BJ (cell line): ENCODE measurements at places on chromosomes 1 and 21. TPM values are rescaled to one million over a fixed set of nuclear protein-coding genes. Genes with fewer than 3 reads are reported as not detected.
A peak's percentile ranks its signal among the peaks of the same experiment; 100 is the strongest.

- no peak for DNase-seq
Observed at GRCh38 chr1:39940980-39941871, 13.7 kb upstream of the MFSD2A start.

DNA sequence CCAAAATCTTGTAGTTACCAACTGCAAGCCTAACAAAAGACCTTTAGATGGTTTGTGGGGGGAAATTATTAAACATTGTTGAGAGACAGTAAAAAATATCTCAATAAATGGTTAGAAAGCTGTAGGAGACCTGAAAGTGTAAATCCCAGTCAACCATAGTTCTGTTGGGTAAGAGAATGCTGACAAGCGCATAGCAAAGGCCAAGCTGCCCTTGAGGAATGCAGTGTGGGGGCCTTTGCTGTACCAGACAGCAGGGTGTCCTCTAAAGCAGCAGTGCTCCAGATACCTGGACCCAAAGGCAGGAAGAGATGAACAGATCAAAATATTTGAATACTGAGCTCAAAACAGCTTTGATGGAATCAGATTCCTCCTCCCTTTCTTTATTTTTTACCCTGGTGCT, 54.6 kb downstream of the OBSCN start:
- DNase-seq: no peak

The TTC39A gene
- polyA plus RNA-seq: 0.43 and 0.47 TPM in 2 replicates

DNA sequence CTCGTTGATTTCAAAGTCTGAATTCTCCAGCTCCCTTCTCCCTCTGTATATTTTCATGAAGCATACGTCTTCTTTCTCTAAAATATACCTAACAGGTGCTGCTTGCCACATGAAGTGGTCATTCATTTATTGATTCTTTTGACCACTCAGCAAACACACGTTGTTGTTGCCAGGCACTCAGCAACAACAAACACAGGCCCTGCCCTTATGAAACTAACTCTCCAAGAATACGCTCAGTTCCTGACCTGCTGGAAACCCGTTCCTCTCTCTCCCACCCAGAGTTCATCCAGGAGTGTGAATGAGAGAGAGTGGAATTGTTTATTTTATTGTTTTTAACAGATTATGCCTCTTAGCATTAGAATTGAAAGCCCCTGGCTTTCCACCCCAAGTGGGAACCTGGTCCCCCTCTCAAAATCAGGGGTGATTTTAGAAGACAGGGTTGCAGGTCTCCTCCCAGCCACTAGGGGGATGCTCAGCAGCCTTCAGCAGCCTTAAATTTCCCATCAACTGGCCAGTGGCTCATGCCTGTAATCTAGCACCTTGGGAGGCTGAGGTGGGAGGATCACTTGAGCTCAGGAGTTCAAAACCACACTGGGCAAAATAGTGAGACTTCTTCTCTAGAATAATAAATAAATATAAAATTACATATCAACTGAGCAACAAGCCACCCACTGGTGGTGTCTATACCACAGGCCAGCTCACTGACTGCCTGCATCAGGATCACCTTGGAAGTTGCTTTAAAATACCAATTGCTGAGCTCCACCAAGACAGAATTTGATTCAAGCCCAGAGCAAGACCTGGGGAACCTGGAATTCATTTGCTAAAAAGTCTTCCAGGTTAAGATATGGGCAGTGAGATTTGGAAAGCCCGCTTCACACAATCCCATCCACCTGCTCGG, 181.0 kb upstream of the KLHDC7A start:
- no peak for DNase-seq

DNA sequence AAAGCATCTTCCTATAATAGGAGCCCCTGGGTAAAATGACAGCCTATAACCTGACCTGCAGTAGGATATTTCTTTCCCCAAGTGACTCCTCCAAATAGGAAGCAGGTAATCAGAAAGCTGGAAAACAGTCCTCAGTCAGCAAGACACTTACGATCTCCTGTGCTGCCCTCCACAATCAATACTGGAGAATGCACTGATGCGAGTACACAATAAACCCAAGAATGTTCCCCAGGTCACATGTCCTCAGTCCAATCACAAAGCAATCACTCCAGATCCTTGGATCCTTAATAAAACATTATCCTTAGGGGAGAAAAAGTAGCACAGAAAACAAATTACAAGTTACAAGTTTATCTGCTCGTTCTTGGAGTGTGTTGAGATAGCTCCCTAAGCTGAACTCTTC, 233.1 kb downstream of the SLC45A1 start:
- no peak for DNase-seq

The RXRG gene
- polyA plus RNA-seq: not detected in 2 replicates

The KLF17 gene
- 0.06 and 0.16 TPM in 2 replicates for polyA plus RNA-seq

- no peak for DNase-seq
Observed at GRCh38 chr1:119462964-119463363, 44.0 kb upstream of the HSD3B1 start.

The CHD1L gene
- polyA plus RNA-seq: 20.2 and 30.1 TPM in 2 replicates

The CCDC185 gene
- not detected in 2 replicates for polyA plus RNA-seq

The S100A2 gene
- polyA plus RNA-seq: 2.0 and 2.7 TPM in 2 replicates

GRCh38 chr1:109438798-109439297, 12.6 kb upstream of the PSMA5 start:
- peak; percentile 77 for DNase-seq

The C8B gene
- not detected in 2 replicates for polyA plus RNA-seq

- DNase-seq: no peak
Observed at GRCh38 chr1:213179784-213180183, 128.7 kb downstream of the RPS6KC1 start.

DNA sequence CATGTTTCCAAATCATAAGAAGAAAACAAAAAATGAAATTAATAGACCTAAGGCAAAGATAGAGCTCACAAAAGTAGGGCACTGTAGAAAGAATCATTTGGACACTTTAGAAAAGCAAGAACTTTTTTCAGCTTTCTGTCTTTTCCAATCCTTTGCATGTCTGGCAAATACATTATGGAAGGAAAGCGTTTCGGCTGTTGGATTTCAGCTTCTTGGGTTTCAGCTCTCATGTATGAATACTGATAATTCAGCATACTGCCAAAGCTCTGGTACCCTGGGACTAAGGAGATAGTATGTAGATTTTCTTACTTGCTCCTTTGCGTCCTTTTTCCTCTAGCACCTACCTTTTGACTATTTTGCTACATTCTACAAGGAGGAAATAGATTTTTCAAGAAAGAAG, 375.9 kb downstream of the BRINP3 start:
- no peak for DNase-seq

DNA sequence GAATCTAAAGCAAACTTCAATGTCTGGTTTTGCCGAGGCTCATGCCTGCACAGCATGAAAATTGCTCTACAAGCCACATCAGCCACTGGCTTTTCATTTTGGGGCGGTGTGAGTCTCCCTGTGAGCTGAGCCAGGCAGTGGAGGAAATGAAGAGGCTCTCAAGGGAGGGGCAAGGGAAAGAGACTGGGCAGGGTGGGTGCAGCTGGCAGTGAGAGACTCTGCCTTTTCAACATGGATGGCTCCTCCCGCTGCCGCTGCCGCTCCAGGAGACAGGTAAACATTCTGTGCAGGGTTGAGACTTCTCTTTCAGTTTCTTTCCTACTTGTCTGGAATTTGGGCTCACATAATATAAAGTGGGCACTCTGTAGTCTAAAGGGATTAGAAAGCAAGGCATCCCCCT, 11.3 kb upstream of the CTSE start:
- no peak for DNase-seq

DNA sequence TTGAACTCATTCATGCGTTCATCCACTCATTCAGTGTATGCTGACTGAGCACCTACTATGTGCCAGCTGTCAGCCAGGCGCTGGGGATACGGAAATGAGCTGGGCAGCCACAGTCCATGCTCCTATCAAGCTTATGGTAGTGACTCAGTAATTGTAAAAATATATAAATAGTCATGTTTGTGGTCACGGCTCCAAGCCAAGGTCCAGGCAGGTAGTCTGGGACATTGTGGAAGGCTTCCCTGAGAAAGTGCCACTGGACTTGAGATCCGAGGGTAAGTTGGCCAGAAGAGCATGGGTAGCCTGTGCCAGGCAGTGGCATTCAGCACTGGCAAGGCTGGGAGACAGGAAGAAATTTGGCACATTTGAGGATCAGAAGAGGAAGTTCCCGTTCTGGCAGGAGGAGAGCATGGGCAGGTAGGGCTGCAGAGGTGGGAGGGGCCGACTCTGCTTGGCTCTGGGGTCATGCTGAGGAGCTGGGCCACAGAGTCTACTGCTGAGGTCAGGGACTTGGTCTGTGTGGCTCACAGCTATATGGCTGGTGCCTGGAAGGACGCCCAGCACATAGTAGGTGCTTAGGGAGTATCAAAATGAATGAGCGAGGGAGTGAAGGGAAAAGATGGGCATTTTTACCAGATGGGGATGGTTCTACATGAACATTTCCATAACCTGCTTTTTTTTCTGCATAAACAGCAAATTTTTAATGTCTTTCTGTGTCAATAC, 6.9 kb downstream of the PTPRF start:
- no peak for DNase-seq

The OR10J1 gene
- not detected in 2 replicates for polyA plus RNA-seq

The LIN28A gene
- not detected in 2 replicates for polyA plus RNA-seq

GRCh38 chr1:16612332-16613172, 812 bp downstream of the NBPF1 start:
- DNase-seq: peak; percentile 62

- DNase-seq: no peak
Observed at GRCh38 chr1:110250749-110251148, 40.6 kb downstream of the KCNC4 start.

DNA sequence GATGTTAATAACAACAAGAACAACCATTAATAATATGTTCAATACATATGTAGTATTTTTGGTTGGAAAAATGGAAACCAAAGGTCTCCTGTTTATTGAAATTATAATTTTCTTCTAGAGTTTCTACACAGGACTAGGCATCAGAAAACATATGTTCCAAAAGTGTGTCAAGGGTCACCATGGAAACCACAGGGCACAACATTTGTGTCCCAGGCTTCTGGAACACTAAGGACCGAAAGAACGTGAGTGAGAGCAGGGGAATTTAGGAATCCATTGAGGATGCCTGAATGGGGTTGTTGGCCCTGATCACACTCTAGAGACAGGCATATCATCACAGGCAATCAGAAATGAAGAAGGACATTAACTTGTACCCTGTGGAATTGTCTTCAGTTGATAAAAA, 7.5 kb upstream of the CDC14A start:
- no peak for DNase-seq

DNA sequence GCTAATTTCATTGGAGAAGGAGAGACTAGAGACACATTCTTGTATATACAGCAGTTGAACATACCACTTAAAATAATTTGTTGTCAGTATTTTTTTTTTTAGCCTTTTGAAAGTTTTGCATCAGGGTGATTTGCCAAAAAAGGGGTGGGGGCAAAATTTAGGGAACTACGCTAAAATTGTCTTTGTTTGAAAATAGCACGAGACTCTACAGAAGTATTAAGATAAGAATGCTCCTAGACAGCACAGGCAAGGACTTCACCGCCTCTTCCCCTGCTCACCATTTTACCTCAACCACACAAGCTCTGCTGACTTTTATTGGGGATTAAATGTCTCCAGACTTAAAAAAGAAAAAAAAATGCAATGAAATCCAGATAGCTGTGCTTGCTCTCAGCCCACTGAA, 236.1 kb upstream of the USP25 start:
- DNase-seq: no peak

The ORC1 gene
- 2.8 and 3.1 TPM in 2 replicates for polyA plus RNA-seq

The GBP7 gene
- not detected in 2 replicates for polyA plus RNA-seq

The FCRLB gene
- 1.5 and 2.6 TPM in 2 replicates for polyA plus RNA-seq

DNA sequence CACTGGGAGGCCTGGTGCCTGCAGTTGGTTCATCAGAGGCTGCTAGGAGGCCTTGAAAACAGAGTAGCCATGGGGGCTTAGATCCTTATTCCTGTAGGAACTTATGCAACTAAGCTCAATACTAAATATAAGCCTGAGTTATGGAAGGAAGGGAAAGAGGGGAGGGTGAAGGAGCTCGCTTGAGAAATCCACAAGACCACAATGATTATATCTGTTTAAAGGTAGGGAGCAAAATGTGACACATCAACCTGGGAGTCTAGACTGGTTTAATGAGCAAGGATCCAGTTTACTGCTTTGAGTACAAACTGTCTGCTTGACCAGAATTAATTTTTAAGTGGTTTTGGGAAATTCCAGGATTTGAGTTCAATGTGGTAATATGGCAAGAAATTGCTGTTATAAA, 20.4 kb upstream of the ANGPTL7 start:
- no peak for DNase-seq

The PLA2G2C gene
- polyA plus RNA-seq: not detected in 2 replicates

DNA sequence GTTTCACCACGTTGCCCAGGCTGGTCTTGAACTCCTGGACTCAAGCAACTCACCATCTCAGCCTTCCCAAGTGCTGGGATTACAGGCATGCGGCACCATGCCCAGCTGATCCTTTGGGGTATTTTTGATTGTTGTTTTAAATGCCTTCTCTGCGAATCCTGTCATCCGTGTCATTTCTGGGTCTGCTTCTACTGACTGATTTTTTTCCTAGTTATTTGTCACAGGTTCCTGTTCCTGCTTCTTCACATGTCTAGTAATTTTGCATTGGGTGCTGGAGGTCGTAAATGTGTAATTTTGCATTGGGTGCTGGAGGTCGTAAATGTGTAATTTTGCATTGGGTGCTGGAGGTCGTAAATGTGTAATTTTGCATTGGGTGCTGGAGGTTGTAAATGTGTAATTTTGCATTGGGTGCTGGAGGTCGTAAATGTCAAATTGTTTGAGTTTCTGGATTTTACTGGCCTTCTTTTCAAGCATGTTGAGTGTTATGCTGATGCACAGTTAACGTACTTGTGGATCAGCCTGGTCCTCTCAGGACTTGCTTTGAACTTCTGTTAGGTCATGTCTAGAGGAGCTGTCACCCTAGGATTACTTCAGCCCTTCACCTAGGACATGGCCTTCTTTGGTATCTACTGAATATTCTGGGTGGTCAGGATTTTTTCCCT, 4.1 kb upstream of the ARHGEF16 start:
- no peak for DNase-seq

DNA sequence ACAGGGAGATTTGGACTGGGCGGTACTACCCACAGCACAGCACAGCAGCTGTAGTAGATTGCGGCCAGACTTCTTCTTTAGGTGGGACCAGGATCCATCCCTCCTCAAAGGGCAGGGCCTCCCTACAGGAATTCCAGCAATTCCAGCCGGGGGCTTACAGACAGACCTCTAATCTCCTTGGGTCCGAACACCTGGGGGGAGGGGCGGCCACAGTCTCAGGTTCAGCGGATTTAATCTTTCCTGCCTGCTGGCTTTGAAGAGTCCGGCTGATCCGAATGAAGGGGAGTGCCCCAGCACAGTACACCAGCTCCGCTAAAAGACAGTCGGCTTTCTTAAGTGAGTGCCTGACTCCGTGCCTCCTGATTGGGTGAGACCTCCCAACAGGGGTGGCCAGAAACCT, 1708.5 kb downstream of the BRINP3 start:
- no peak for DNase-seq
